ENCODE measurements at places on chromosomes 3 and 15.

DNA sequence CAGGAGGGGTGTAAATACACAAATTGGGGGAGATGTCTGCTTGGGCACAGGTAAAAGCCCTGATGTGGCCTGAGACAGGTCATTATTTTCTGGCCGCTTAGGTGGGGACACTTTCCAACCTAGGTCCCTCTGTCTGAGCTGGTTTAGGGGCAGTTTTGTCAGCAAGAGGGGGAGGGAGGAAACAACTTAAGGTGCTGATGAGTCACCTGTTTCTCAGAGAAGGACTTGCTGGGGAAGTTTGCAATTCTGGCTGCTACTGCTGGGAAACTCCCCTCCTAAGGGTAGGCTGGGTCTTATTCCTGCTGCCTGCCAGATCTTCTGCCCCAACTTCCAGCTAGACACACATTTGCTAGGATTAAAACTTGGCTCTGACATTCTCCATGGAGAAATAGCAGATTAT is 4.8 kb upstream of the RHOV start:
- no peak overlapping the region for H3K27ac ChIP-seq
- DNase-seq, result no peak
- peaks cover 3% of the 10 kb centered on the region for H3K4me1 ChIP-seq
- no peaks in the 10 kb centered on the region for H3K36me3 ChIP-seq
- no peak overlapping the region for H3K4me3 ChIP-seq

DNA sequence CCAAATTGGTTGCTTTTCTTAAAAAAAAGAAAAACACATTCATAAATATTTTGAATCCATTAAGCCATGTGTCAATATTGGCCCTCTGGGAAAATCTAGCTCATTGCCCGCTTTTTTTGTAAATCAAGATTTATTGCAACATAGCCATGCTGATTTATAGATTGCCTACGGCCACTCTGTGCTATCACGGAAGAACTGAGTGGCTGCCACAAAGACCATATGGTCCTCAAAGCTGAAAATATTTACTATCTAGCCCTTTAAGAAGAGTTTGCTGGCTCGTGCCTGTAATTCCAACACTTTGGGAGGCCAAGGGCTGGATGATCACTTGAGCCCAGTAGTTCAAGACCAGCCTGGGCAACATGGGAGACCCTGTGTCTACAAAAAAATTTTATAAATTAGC is 45.9 kb downstream of the IL5RA start:
- no peak overlapping the region for H3K27ac ChIP-seq
- no peaks in the 10 kb centered on the region for H3K36me3 ChIP-seq
- DNase-seq, result no peak
- no peak overlapping the region for H3K4me3 ChIP-seq
- H3K27me3 ChIP-seq, result no peaks in the 10 kb centered on the region

DNA sequence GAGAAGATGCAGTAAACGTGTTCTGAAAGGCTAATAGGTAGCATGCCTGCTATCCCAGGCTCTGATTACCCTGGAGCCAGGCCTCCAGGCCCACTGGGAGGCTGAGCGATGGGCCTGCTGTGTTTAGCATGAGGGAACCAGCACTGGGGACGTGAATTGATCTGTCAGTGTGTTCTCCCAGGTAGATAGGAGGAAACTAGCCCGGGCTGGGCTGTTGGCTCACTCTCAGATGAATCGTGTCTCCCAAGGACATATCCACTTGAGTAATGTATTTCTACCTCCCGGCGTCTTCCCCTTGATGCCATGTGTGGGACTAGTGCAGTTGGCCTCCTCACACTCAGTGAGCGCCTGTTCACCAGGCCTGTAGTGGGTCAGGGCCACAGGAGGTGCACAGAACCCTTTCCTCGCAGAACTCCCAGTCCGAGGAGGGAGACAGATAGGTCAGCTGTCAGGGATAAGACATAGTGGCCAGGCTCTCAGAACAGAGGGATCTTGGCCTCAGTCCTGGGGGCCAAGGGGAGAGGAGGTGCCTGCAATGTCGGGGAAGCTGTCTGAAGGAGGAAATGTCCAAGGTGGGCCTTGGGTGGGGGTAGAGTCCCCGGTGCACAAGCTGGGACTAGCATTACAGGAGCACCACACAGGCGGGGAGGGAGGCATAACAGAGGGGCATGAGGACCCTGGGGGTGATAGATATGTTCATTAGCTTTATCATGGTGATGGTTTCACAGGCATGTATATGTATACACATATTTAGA is 111.7 kb downstream of the DNAJB8 start:
- H3K27me3 ChIP-seq, result no peaks in the 10 kb centered on the region
- H3K27ac ChIP-seq, result no peak overlapping the region
- H3K36me3 ChIP-seq, result peaks cover 23% of the 10 kb centered on the region
- no peaks in the 10 kb centered on the region for H3K4me1 ChIP-seq
- no peak overlapping the region for H3K4me3 ChIP-seq

- DNase-seq, result no peak
- H3K4me3 ChIP-seq, result peak overlapping the region; percentile 47
- H3K4me1 ChIP-seq, result peaks cover 8% of the 10 kb centered on the region
- no peak overlapping the region for H3K27ac ChIP-seq
- no peaks in the 10 kb centered on the region for H3K36me3 ChIP-seq
These were observed 20.7 kb downstream of the ZBTB38 start for GRCh38 chr3:141388823-141389621.

DNA sequence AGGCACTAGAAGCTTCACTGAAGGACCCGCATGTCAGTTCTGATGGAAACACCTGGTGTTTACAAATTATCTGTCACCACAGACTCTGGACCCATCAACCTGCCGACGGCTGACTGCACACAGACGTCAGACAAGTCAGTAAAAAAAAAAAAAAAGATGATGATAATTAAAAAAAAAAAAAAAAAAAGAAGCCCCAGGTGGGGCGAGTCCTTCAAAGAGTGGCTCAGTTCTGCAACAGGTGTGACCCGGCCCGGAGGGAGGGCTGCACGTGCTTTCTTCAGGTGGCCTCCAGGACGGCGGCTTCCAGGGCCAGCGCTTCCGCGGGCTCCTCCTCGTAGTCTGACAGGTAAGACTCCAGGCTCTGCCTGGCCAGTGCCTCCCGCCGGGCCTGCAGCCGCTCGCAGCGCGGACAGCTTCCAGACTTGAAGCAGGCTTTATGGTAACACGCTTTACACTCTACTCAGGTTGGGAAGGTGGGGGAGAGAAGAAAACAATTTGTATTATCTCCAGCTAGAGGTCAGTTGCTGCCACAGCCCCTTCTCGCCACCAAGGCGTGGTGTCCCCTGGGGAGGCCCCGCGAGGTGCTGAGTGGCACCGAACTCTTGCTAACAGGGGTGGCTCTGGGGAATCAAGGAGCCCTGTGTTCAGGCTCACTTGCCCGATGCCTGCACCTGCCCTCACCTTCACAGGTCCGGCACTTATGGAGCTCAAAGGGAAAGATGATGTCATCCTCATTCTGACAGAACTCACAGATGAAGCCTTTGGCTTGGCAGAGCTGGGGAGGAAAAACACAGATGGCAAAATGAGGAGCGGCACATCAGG is 61.8 kb downstream of the RUBCN start:
- peaks cover 46% of the 10 kb centered on the region for H3K36me3 ChIP-seq
- H3K4me3 ChIP-seq, result no peak overlapping the region
- no peak overlapping the region for H3K27ac ChIP-seq
- no peaks in the 10 kb centered on the region for H3K27me3 ChIP-seq

- no peaks in the 10 kb centered on the region for H3K4me1 ChIP-seq
- no peaks in the 10 kb centered on the region for H3K27me3 ChIP-seq
These were observed 45.3 kb downstream of the ROPN1B start for GRCh38 chr3:126014252-126014651.

DNA sequence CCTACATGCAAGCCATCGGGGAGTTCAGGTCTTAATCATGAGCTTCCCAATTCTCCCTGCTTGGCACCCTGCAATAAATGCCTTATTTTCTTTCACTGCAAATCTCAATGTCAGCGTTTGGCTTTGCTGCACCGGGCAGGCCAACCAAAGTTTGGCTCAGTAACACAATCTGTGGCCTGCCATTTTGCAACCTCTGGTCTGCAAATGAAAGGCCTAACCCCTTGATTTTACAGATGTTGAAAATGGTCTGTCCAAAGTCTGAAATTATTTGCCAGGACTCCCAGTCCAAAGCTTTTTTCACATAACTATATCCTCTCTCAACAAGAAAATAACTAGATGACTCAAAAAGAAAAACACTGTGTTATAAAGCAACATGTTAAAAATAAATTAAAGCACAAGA is 34.0 kb upstream of the LEKR1 start:
- no peak for DNase-seq
- peaks cover 6% of the 10 kb centered on the region for H3K4me1 ChIP-seq
- H3K36me3 ChIP-seq, result no peaks in the 10 kb centered on the region
- no peak overlapping the region for H3K27ac ChIP-seq
- no peaks in the 10 kb centered on the region for H3K27me3 ChIP-seq

- H3K4me3 ChIP-seq, result no peak overlapping the region
- no peak overlapping the region for H3K27ac ChIP-seq
- H3K36me3 ChIP-seq, result no peaks in the 10 kb centered on the region
- no peaks in the 10 kb centered on the region for H3K27me3 ChIP-seq
- H3K4me1 ChIP-seq, result peaks cover 9% of the 10 kb centered on the region
- no peak for DNase-seq
These were observed 5.1 kb downstream of the CDIN1 start for GRCh38 chr15:36584511-36584910.

- H3K27ac ChIP-seq, result no peak overlapping the region
- H3K4me1 ChIP-seq, result no peaks in the 10 kb centered on the region
- H3K27me3 ChIP-seq, result no peaks in the 10 kb centered on the region
- H3K4me3 ChIP-seq, result no peak overlapping the region
These were observed 11.4 kb downstream of the FBN1 start for GRCh38 chr15:48634096-48634495.

DNA sequence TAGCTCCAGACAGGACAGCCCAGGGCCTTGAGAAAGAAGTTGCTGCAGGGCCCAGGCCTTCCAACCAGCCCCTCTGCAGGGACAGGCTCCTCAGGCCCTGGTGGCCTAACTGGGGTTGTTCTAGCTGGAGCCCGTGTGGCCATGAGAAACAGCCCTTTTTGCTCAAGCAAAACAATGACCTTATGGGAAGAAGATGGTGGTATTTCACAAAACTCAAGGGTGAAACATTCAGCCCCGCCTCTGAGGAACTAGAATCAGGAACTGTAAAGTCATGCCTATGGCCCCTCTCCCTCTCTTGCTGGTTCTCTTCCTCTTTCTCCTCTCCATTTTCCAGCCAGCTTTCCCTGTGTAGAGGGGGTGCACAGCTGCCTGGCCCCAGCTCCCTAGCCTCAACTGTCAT is 273.3 kb downstream of the RPLP1 start:
- peaks cover 52% of the 10 kb centered on the region for H3K4me1 ChIP-seq
- H3K36me3 ChIP-seq, result no peaks in the 10 kb centered on the region
- no peak for DNase-seq
- no peaks in the 10 kb centered on the region for H3K27me3 ChIP-seq
- H3K4me3 ChIP-seq, result no peak overlapping the region
- no peak overlapping the region for H3K27ac ChIP-seq

GRCh38 chr3:99929745-99930139 is 112.1 kb downstream of the CMSS1 start:
- H3K4me3 ChIP-seq, result no peak overlapping the region
- H3K36me3 ChIP-seq, result no peaks in the 10 kb centered on the region
- no peaks in the 10 kb centered on the region for H3K27me3 ChIP-seq
- H3K4me1 ChIP-seq, result no peaks in the 10 kb centered on the region
- no peak overlapping the region for H3K27ac ChIP-seq

GRCh38 chr3:186180151-186180550 is 71.3 kb upstream of the ETV5 start:
- no peak for DNase-seq
- H3K27me3 ChIP-seq, result no peaks in the 10 kb centered on the region
- no peaks in the 10 kb centered on the region for H3K36me3 ChIP-seq
- no peak overlapping the region for H3K27ac ChIP-seq
- H3K4me3 ChIP-seq, result no peak overlapping the region
- peaks cover 9% of the 10 kb centered on the region for H3K4me1 ChIP-seq

GRCh38 chr3:12307136-12307535 is 18.3 kb downstream of the PPARG start:
- H3K27ac ChIP-seq, result no peak overlapping the region
- no peaks in the 10 kb centered on the region for H3K36me3 ChIP-seq
- no peaks in the 10 kb centered on the region for H3K27me3 ChIP-seq
- H3K4me1 ChIP-seq, result no peaks in the 10 kb centered on the region
- no peak for DNase-seq

GRCh38 chr3:188529228-188529627 is 375.3 kb downstream of the LPP start:
- H3K4me1 ChIP-seq, result no peaks in the 10 kb centered on the region
- no peaks in the 10 kb centered on the region for H3K27me3 ChIP-seq
- H3K27ac ChIP-seq, result no peak overlapping the region
- peaks cover 7% of the 10 kb centered on the region for H3K36me3 ChIP-seq
- DNase-seq, result no peak

DNA sequence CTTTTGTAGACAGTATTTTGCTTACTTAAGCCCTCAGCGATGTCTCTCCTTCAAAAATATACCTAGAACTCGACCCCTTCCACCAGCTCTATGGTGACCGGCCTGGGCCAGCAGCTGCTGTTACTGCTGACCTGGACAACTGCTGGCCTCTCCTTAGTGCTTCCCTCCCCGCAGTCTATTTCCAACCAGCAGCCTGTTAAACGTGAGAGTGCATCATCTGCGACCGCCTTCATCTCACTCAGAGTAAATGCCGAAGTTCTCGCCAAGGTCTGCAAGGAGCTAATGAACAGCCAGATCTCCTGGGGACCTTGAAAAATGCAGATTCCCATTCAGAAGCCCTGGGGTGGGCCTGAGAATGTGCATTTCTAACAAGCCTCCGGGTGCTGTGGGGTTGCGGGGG is 86.7 kb downstream of the RPLP1 start:
- no peaks in the 10 kb centered on the region for H3K27me3 ChIP-seq
- no peaks in the 10 kb centered on the region for H3K4me1 ChIP-seq
- no peak overlapping the region for H3K4me3 ChIP-seq
- H3K36me3 ChIP-seq, result no peaks in the 10 kb centered on the region
- no peak for DNase-seq

DNA sequence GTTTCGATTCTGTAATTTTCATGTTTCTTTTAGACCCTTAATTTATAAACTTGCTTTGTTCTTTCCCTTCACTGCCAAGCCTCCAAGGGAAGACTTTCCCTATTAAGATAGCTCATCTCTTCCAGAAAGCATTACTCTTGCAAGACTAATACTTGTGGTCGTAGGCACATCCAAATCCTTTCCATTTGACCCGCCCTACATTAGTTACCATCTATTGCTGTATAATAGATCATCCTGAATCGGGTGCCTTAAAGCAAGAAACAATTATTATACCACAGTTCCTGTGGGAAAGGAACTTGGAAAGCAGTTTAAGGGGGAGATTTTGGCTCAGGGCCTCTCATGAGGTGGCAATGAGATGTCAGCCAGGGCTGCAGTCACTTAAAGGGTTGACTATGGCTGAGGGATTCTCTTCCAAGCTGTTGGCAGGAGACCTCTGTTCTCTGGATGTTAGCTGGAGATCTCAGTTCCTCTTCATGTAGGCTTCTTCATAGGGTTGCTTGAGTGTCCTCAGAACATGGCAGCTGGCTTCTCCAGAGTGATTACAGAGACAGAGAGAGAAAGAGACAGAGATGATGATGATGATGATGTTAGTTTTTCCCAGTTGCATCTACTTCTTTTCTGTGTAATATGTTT is 570.4 kb upstream of the TGFBR2 start:
- H3K27ac ChIP-seq, result no peak overlapping the region
- no peaks in the 10 kb centered on the region for H3K4me1 ChIP-seq
- no peak overlapping the region for H3K4me3 ChIP-seq
- H3K36me3 ChIP-seq, result no peaks in the 10 kb centered on the region

All from CD4-positive, alpha-beta T cell (primary cell).